ENCODE measurements at places on chromosomes 16 and 17.

- no peak for DNase-seq
Observed at GRCh38 chr16:86436466-86437185, 73.7 kb upstream of the FOXF1 start.

DNA sequence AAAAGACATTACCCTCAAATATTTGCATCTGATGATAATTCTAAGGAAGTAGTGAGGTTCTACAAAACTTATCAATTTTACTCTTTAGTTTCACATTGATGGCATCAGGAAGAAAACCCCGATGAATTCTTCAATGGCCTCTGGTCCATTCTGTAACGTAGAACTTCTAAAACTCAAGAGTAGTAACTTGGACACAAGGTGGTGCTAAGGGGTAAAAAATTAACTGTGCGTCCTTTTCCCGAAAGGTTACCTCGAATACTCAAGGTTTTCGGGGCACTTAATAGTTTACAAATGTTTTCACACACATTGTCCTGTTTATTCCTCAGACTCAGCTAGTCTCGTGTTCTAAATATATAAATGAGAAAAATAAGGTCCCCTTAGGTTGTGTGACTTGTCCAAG lies 517.3 kb upstream of the ZFHX3 start:
- DNase-seq: no peak

GRCh38 chr17:42453439-42453838 lies 5.2 kb upstream of the ATP6V0A1 start:
- DNase-seq: no peak

DNA sequence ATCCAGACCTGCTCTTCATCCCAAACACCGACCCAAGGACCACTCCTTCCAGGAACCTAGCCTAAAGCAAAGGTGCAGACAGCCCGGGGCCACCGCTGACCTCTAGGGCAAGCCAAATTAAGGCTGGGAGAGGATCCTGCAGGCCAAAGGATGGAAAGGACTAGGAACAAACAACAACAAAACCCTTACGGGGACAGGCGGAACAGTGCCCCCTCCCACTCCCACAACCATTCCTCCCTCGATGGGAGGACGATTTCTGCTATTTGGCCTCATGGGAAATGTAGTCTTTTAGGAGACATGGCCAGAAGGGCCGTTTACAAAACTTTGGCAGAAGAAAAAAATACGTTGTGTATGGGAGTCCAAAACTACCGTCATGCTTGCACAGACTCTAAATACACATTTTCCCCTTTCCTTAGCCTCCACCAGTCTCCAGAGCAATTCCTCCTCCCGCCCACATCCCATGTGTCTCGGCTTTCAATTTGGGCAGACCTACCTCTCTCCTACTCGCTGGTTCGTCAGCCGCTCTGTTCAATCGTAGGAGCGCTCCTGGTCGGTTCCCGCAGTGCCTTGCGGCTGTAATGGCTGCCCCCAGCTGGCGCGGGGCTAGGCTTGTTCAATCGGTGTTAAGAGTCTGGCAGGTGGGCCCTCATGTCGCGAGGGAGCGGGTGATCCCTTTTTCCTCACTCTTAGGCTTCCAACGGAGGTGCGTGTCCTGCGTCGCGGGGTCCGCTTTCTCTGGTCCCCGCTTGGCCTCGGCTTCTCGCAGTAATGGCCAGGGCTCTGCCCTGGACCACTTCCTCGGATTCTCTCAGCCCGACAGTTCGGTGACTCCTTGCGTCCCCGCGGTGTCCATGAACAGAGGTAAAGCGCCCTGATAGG lies at the start of gene ERAL1:
Gene ERAL1, plus strand, starts transcription at position 560 of the 879 bp plus-strand sequence. Its CDS starts 19 bp downstream, at position 579.
- DNase-seq: peak; percentile 53

- DNase-seq: no peak
Observed at GRCh38 chr17:74877592-74878548, 5.1 kb upstream of the FDXR start.

GRCh38 chr17:67829331-67829730 lies 4.0 kb downstream of the BPTF start:
- no peak for DNase-seq

DNA sequence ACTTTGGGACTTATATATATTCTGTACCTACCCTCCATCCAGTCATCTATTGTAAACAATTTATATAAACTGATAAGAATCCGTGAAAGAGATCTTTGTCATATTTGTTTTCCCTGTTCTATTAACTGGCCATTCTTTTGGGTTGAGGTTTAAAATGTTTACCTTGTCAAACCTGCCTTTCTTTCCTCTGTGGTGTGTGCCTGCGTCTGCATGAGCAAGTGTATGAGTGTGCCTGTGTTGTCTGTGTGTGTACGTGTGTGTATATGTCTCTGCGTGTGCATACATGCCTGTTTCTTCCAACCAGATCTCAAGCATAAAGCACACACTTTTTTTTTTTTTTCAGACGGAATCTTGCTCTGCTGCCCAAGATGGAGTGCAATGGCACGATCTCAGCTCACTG lies 201.5 kb downstream of the C16orf95 start:
- DNase-seq: no peak

DNA sequence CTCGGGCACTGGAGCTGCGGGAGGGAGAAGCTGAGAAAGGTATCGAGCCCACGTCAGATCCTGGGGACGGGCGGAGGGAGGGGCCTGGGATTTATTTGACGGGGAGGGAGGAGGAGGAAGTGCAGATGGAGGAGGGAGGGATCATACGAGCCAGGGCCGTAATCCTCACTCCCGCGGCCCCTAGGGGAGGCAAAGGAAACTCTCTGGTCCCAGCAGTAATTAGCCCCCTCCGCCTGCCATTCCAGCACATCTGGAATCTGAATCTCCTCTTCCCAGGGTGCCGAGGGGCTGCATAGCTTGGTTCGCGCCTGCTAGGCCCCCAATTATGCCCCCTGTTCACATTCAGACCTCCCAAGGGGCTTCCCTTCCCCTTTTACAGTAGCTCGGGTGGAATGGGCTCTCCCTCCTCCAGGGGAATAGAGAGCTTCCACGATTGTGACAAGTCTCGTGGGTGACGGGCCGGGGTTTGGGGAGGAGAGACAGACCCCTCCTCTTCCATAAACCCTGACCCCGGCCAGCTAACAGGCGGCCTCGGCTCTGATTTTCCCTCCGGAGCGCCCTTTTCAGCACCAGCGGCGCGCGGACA lies at the start of gene SEZ6L2:
Gene SEZ6L2, minus strand, starts transcription at position 35 of the 586 bp plus-strand sequence. CDS start 531 bp downstream, outside the sequence.
- peak; percentile 43 for DNase-seq

GRCh38 chr17:32350666-32351418 lies 885 bp downstream of the ZNF207 start:
- no peak for DNase-seq

DNA sequence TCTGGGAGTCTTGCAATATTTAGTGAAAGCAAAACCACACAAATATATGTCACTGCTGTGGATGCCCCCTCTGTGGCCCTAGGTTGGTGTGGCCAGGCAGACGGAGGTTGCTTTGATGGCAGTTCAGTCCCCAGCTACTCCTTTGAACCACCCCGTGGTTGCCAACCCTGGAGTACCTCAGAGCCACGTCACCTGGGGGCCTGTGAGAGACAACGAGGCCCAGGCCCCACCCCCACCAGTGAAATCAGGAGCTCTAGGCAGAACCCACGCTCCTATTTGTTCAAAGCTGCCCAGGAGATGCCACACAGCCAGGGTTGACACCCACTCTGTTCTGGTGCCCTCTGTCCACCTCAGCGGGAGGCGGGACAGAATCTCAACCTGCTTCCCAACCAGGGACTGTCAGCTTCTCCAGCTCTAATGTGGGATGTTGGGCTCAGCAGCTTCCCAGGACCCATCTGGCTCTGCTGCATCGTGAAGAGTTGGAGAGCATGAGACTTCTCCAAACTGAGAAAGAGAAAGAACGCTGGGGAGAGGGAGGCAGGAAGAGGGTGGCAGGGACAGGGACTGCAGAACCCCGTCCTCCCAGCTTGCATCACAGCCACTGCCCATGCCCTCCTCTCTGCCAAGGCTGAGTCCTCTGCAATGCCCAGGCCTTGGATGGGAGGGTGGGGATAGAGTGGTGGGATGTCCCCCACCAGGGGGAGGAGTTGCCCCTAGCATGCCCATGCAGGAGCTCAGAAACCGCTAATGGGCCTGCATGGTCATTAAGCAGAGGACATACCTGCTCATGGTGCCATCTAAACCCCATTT lies 81.8 kb downstream of the C16orf78 start:
- DNase-seq: no peak

GRCh38 chr16:80627108-80627507 lies 86.3 kb downstream of the DYNLRB2 start:
- no peak for DNase-seq

DNA sequence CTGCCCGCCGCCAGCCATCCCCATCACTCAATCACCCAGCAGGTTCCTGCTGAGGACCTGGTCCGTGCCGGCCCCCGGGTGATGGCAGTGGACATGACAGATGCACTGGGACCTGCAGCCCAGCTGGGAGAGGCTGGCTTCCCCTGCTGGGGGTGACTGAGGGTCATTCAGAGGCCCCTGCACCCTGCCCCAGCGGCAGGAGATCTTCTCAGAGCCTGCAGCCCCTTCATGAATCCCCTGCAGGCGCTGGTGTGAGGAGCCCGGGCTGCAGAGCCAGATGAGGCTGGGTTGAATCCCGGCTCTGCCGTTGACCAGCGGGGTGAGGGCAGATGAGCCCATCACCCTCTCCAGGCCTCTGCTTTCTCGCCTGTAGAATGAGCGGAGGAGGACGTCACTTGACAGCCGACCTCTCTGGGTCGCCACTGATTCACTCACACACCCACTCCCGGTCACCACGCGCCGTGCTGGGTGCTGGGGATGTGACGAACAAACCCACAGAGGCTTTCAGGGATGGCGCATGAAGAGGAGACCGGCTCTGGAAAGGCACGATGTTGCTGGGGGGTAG lies 95.2 kb upstream of the CIBAR2 start:
- no peak for DNase-seq
